H7 (cell line): ENCODE measurements at places on chromosomes 3 and 15. TPM values are rescaled to one million over a fixed set of nuclear protein-coding genes. Genes with fewer than 3 reads are reported as not detected.

DNA sequence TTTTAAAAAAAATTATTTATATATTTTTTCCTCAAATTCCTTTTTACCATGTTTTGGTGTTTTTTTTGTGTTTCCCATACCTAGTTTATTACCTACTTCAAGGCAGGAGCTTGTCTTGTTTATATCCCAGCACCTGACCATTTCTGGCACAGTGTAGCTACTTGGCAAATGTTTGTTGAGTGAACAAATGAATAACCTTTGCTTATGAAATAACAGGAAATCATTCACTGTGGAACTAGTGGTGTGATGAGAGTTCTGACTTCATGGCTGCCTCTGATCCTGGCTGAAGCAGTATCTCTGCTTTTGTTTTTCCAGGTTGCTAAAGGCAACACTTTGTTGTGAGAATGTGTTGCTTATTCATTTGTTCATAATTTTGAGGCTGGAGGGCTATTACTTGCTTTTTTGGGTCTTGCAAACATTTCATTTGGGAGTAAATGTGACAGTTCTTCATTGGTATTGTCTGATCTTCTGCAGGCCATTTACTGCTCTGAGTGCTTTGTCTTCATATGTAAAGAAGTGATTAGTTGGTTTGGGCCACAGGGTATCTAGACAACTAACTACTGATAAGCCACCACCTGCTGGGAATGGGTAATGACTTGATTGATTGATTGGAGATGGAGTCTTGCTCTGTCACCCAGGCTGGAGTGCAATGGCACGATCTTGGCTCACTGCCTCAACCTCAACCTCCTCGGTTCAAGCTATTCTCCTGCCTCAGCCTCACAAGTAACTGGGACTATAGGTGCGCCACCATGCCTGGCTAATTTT is 5.7 kb downstream of the RAD54L2 start:
- no peak for DNase-seq

DNA sequence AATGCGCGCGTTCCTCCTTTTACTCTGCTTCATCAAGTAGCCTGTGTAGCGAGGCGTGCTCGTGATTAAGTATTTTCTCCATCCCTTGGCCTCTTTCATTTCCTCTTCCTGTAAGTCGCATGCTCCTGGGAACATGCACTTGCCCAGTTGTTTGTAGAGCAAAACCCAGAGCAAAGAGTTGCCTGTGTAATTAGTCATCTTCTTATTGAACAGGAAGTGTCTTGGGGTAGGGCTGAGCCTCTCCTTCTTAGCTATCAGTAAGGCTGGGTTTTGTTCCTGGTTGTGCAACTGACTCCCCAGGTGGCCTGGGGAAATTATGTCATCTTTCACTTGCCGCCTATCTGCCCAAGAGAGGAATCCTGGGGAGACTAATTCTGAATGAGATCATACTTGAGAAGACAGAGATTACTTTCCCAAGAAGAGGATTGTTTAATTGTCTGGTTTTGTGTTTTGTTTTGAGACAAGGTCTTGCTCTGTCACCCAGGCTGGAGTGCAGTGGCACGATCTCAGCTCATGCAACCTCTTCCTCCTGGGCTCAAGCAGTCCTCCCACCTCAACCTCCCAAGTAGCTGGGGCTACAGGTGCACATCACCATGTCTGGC is 14.9 kb downstream of the LIPH start:
- no peak for DNase-seq

CCDC33 gene
- total RNA-seq: 4.8 and 5.0 TPM in 2 replicates

GRCh38 chr3:170431054-170431453 is 12.4 kb downstream of the CLDN11 start:
- no peak for DNase-seq

DNA sequence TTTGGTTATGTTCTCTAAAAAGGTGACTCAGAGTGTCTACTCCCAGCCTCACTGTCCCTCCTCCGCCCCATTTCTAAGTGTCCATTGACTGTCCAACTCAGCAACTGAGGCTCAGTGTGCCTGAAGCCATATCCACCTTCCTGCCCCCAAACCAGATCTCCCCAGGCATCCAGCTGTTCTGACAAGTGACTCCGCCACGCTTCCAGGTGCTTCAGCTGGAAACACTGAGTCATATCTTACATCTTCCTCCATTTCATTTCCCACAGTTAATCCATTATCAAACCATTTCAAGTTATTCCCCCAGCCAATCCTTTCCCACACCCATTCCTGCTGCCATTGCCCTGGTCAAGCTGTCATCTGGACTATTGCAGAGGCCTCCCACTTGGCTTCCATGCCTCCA is 17.1 kb downstream of the MAGEF1 start:
- no peak for DNase-seq

GRCh38 chr3:9947025-9947995 is 4.9 kb downstream of the PRRT3 start:
- peak; percentile 94 for DNase-seq

GRCh38 chr3:52256159-52256558 is 10.6 kb downstream of the PPM1M start:
- no peak for DNase-seq
